ENCODE measurements at places on chromosomes 1 and 21.

DNA sequence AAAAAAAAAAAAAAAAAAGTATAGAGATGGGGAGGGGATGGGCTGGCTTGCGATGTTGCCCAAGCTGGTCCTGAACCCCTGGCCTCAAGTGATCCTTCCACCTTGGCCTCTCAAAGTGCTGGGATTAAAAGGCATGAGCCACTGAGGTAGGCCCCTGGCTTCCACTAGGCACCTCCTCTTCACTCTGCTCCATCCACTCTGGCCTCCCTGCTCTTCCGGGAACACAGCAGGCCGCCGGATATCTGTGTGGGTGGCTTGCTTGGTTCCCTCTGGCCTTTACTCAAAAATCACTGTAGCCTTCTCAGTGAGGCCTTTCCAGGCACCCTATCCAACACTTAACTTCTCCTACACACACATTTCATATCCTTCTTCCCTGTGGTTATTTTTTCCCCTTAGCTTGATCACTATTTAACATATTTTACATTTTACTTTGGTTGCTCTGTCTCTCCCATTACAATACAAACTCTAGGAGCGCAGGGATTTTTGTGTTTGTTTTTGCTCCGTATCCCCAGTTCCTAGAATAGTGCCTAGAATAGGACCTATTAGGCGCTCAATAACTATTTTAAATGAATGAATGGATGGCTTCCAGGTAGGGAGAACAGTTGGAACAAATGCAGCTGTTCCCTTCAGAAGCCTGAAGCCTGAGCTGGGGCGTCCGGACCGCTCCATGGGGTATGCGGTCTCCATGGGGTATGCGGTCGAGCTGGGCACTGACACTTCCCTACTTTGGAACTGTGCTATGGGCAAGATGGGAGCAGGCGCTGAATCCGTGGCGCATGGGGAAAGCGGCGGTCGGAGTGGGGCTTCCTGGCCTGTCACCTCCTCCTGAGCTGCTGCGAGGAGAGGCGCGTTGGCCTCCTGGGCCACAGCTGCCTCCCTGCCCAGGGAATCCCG, 46.7 kb downstream of the H3-3A start:
- no peak for DNase-seq

GRCh38 chr1:232473324-232473723, 156.6 kb downstream of the SIPA1L2 start:
- no peak for DNase-seq

DNA sequence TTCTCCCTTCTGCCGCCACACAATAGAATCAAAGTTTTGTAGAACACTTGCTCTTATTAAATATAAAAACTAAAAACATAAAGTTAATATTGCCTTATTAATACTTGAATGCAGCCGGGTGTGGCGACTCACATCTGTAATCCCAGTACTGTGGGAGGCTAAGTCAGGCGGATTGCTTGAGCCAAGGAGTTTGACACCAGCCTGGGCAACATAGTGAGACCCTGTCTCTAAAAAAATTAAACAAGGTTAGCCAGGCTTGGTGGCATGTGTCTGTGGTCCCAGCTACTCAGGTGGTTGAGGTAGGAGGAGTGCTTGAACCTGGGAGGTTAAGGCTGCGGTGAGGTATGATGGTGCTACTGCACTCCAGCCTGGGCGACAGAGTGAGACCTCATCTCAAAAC, 13.2 kb upstream of the HHAT start:
- DNase-seq: no peak

DNA sequence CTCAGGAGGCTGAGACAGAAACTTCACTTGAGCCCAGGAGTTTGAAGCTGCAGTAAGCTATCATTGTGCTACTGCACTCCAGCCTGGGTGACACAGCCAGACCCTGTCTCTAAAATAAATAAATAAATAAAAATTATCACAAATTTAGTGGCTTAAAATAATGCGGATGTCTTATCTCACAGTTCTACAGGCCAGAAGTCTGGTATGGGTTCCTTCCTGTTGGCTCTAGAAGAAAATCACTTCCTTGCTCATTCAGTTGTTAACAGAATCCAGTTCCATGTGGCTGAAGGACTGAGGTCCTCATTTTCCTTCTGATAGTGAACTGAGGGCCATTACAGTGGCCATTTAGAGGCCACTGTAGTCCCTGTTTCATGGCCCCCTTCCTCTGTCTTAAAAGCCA, 94.6 kb upstream of the S1PR1 start:
- no peak for DNase-seq

DNA sequence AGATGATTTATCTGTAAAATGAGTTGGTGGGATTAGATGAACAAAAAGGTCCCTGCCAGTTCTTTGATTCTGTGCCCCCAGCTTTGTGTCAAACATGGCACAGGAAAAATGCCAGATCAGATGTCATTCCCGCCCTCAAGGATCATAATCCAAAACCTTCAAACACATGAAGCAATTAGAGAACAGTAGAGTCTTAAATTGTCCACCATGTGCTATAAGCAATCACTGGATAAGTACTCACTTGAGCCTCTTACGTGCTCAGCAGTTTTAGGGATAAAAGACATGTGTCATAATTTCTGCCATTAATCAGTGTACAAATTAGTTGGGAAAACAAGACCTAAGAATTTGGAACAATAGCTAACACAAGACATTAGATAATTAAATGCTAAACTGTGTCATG, 15.4 kb upstream of the KIAA0040 start:
- no peak for DNase-seq

GRCh38 chr1:235883261-235883927, 16.7 kb upstream of the LYST start:
- DNase-seq: peak; percentile 62

DNA sequence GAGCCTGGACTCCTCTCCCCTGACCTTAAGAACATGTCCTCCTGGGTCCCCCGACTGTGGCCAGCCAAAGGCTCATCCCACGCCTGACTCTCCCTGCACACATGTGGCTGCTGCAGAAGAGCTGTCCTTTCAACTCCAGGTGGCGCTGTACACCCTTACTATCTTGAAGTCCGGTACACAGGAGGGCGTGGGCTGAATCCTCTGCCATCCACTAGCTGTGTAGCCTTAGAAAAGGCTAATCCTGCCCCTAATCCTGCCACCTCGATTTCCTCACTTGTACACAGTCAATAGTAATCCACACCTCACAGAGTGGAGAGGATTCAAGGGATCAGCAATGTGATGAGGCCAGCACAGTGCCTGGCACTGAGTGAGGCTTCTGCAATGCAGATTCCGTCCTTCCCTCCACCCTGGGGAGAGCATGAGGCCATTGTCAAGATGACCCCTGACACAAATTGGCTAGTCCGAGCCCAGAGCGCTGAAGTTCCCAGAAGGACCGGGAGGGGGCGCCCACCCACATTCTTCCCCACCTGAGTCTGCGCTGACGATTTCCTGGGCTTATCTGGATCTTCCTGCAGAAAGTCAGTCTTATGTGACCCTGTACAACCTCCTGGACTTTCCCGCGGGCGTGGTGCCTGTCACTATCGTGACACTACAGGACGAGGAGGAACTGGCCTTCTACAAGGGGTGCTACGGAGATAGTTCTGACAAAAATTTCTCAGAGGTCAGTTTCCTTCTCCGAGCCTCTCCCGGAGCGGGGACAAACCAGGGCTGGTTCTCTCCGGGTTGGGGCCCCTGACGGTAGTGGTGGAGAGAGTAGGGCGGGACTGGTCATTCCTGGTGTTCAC, 47.1 kb upstream of the DMBX1 start:
- DNase-seq: peak; percentile 87

All from MV-4-11 (cell line).